ENCODE measurements at places on chromosomes 6 and 20.

GRCh38 chr20:47262008-47262364 lies 94.5 kb downstream of the ZMYND8 start:
- no peak for DNase-seq

DNA sequence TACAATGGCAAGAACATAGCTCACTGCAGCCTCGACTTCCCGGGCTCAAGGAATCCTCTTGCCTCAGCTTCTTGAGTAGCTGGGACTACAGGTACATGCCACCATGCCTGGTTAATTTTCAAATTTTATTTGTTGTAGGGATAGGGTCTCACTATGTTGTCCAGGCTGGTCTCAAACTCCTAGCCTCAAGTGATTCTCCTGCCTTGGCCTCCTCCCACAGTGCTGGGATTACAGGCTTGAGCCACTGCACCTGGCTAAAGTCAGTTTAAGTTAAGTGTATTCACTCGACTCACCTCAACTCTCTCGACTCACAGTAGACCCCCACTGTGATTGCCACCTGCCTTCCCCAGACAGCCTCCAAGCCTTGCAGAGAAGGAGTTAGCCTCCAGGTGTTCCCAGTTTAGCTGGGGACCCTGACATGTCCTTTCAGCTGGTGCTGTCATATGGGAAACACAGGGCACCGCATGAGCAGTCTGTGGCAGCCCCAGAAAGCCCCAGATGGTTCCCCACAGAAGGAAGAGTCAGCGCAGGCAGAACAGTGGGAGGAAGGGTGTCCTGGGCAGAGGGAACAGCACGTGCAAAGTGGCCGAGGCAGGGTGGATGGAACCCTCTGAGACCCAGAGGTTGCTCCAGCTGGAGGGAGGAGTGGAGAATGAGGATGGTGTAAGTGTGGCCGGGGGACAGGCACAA lies 40.4 kb downstream of the CEBPB start:
- no peak for DNase-seq

GRCh38 chr6:128413291-128413690 lies 107.1 kb downstream of the PTPRK start:
- DNase-seq: no peak

GRCh38 chr6:11869672-11870340 lies 91.2 kb upstream of the ADTRP start:
- DNase-seq: no peak

- DNase-seq: no peak
Measured at GRCh38 chr20:62266340-62266739, 28.0 kb downstream of the OSBPL2 start.

DNA sequence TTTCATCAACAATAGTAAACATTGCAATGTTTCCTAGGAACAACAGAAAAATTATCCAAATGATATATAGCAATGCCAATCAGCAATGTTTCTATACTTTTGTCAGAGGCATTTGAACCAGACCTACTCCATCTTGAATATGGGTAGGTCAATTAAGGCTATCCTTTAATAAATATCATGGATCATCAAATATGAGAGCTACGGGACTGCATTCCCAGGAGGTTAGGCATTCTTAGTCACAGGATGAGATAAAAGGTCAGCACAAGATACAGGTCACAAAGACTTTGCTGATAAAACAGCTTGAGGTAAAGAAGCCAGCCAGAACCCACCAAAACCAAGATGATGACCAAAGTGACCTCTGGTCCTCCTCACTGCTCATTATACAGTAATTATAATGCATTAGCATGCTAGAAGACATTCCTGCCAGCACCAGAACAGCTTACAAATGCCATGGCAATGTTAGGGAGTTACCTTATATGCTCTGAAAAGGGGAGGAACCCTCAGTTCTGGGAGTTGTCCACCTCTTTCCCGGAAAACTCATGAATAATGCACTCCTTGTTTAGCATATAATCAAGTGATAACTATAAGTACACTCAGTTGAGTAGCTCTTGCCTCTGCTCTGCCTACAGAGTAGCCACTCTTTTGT lies 8.6 kb upstream of the SERPINB6 start:
- no peak for DNase-seq

- no peak for DNase-seq
Measured at GRCh38 chr6:10184371-10185227, 230.3 kb downstream of the TFAP2A start.

DNA sequence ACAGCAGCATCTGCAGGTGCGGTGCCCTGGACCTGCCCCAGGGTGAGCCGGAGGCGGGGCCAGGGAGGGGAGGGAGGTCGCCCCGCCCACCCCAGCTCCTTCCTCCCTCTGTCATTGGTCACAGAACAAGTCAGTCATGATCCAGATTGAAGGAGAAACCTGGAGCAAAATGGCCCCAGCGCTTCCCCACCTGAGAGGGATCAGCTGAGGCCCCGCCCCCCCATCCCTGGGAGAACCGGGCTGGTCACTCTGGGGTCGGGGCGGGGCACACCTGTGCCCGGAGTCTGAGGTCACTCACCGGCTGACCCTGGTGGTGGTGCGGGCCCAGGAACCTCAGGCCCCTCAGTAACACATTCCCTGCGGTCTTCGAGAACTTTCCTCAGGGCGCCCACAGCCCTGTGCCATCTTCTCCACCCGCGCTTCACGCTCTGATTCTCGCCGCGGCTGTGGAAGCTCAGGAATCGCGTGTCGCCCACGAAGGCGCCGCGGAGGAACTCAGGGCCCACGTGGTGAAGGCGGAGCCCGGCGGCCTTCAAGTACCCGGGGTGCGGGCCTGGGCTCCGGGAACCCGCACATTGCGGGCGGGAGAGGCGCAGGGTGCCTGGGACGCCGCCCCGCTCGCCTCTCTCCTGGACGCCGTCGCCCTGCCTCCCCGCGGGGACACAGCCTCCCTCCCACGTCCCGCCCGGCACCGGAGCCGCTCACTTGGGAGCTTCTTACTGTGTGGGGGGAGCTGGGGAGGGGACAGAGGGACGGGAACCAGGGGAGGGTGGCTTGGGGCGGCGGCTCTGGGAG lies 36.4 kb upstream of the HLA-C start:
- peak; percentile 62 for DNase-seq

DNA sequence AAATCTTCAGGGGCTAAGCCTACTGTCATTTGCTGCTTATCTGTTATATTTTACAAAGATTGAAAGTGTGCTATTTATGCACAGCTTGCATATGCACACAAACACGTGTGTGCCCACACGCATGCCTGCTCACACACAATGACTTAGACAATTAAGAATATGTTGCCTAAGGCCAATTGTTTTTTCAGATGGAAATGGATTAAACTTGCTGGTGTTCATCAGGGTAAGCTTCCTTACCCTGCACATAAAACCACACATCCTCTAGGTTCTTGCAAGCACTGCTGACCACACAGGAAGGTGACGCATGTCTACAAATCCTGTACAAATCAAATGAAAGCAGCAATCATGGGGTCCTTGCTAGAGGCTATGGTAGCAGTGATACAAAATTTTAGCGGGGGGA lies 58.4 kb downstream of the GJA10 start:
- DNase-seq: peak; percentile 80

DNA sequence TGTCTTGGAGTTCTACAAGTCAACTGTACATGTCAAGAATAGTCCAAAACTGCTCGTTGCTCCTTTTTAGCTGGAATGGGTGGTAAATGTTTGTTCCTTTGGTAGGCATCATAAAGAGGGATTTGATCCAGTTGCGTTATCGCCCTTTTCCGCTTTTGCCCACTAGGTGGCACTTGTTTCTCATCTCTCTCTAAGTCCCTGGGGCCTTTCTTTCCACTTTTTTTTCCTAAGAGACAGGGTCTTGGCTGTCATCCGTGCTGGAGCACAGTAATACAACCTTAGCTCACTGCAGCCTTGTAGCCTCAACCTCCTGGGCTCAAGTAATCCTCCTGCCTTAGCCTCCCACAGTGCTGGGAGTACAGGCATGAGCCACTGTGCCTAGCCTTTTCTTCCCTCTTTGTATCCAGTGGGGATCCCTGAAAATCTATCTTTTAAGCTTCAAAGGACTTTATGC lies 20.7 kb downstream of the GTPBP2 start:
- DNase-seq: peak; percentile 60

DNA sequence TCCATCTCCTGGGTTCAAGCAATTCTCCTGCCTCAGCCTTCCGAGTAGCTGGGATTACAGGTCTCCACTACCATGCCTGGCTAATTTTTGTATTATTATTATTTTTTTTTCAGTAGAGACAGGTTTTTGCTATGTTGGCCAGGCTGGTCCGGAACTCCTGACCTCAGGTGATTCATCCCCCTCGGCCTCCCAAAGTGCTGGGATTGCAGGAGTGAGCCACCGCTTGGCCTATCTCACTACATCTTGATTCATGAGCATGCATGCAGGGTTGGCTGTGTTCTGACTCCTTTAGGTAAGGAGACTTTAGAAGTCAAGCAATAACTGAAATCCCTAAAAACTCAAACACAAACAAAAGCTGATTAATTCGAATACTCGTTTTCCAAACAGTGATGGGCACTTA lies 80.9 kb downstream of the GJA1 start:
- no peak for DNase-seq

GRCh38 chr6:69974193-69974592 lies 107.8 kb downstream of the COL19A1 start:
- DNase-seq: no peak

GRCh38 chr6:90703336-90703735 lies 116.5 kb upstream of the MAP3K7 start:
- no peak for DNase-seq

DNA sequence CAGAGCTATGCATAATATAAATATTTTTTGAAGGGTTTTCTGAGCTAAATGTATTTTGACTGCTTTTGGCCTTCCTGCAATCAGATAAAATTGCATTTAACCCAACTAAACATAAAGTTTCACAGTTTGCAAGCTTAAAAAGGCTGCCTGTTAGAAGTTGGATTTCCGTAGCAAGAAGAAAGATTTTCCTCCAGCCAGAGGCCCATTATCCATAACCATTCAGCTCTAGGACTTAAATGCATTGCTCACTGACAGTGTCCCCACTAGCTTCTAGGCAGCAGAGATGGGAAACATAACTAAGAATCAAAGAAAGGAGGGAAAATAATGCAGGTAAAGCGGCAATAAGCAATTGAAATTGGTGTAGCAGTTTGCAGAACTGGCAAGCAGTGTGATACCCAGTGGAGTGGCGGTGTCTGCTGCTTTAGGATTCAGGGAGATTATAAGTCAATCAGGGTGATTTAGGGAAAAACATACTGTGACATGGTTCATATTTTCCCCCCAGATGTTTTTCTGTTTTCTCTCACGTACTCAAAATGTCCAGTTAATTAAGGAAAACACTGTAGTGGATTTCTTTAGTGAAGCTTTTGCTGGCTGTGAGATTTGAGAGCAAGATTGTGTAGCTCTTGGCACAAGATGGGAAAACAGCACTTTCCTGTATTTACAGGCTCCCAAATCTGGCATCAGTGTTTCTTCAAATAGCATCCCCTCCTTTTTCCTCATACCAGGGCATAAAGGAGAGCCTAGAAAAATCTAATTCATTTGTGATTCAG lies 69.1 kb downstream of the CTNNBL1 start:
- DNase-seq: no peak

DNA sequence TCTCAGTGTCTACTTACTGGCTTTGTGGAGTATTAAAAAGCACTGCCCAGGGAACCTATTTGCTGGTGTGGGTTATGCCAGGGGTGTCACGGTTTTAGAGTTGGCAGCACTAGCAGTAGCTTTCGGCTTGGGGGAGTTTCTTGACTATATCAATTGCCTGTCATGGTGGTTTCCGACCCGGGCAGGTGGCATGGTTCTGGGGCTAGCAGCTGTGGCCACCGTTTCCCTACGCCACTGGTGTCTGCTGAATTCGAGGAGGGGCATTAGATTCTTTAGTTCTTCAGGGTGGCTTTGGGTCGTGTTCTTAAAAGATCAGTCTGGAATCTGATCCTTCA lies 55.6 kb upstream of the FOXC1 start:
- no peak for DNase-seq

GRCh38 chr6:31087494-31088089 lies 24.8 kb downstream of the C6orf15 start:
- DNase-seq: peak; percentile 87

- DNase-seq: no peak
Measured at GRCh38 chr6:88855541-88856147, 107.8 kb downstream of the RNGTT start.

GRCh38 chr6:15025446-15025845 lies 220.4 kb upstream of the JARID2 start:
- no peak for DNase-seq

- DNase-seq: no peak
Measured at GRCh38 chr20:55070001-55070400, 594.6 kb downstream of the DOK5 start.

GRCh38 chr6:80214436-80215022 lies 108.1 kb downstream of the BCKDHB start:
- DNase-seq: peak; percentile 22

GRCh38 chr6:166412911-166413384 lies 30.2 kb upstream of the MPC1 start:
- no peak for DNase-seq

- DNase-seq: no peak
Measured at GRCh38 chr6:76631622-76632021, 559.2 kb upstream of the IMPG1 start.

- DNase-seq: no peak
Measured at GRCh38 chr6:137334884-137335283, 115.7 kb upstream of the IFNGR1 start.

GRCh38 chr6:128278836-128279235 lies 241.6 kb downstream of the PTPRK start:
- DNase-seq: no peak

- DNase-seq: no peak
Measured at GRCh38 chr6:157741948-157742556, 81.0 kb upstream of the SNX9 start.

DNA sequence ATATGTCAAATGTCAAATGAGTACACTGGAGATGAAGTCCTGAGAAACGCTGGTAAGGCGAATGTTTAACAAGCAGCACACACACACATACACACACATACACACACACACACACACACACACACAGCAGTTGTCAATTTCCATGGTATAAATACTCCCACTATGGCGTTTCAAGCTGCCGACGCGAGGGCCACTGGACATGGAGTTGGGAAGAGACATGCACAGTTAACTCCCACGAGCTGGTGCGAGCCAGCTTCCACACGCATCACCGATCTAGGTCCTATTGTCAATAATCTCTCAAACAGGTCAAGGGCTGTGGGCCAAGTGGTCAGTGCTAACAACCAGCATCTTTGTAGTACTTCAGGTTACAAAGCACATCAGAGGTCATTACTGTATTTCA lies 58.9 kb downstream of the TRERF1 start:
- DNase-seq: no peak

GRCh38 chr6:145254649-145255401 lies 480.5 kb downstream of the EPM2A start:
- no peak for DNase-seq

GRCh38 chr6:74074645-74075044 lies 378.6 kb downstream of the CD109 start:
- no peak for DNase-seq

DNA sequence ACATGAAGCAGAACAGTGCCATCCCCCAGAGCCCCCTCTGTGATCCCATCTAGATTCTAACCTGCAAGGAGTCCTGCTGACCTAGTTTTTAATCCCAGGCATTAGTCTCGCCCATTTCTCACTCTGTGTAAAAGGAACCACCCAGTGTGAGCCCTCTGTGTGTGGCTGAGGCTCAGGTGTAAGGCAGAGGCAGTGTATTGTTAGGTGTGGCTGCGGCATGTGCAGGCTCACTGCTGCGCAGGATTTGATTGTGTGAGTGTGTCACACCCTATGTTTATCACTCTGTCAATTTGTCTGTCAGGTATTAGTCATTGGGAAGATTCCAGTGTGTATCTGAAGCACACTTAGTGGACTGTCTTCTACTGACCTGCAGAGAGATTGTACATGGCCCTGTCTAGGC lies 13.7 kb upstream of the CST8 start:
- no peak for DNase-seq

Data from CD4-positive, alpha-beta T cell treated with Interleukin-2 at 100 ng/mL for 4 hours (primary cell).